ENCODE measurements at places on chromosomes 6 and 20.
A peak's percentile ranks its signal among the peaks of the same experiment; 100 is the strongest.

DNA sequence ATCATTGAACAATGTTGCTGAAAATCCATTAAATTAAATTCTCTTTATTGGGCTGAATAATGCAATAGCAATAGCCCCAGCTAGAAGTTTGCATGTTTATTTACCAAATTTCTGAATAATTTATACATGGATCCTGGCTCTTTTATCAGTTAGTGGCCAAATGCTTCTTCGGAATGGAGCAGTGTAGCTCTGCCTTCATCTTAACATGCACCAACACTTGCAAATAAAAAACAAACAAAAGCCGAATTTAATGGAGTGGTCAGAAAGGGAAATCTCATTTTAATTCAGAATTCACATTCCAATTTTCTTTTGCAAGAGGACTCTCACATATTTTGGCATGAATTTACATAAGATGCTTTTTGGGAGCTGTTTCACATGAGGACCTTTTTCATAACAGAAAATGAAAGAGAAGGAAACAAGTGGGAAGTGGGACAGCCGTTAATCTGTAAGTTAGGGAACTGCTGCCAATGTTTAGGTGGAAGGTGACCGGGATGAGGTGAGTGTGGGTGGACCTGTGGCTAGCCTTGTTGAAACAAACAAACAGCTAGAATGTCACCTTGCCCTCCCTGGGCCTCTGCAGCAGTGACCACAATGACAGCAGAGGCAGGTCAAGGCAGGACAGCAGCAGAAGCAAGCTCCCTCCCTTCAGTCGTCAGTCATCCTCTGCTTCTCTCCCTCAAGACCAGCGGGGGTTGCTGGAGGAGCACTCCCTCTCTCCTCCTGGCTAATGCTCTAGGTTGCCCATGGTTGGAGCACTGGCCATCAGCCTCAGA, 73.2 kb downstream of the INSM1 start:
- no peak for DNase-seq

DNA sequence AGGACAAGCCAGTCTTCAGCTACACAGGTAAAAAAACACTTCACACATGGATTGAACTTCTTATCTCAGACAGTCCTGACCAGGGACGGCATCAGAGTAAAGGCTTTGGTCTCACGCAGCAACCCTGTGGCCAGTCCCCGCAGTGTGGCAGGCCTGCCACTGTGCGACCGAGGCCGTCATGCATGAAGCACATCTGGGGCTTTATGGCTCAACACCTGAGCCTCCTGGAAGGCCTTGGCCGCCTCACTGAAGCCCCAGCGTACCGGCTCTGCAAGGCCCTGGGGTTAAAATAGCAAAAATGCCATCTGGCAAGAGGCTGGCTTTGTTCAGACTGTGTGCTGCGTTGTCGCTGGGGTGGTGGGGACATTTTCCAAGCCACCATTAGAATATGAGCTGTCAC, 32.8 kb downstream of the TBC1D7 start:
- no peak for DNase-seq

DNA sequence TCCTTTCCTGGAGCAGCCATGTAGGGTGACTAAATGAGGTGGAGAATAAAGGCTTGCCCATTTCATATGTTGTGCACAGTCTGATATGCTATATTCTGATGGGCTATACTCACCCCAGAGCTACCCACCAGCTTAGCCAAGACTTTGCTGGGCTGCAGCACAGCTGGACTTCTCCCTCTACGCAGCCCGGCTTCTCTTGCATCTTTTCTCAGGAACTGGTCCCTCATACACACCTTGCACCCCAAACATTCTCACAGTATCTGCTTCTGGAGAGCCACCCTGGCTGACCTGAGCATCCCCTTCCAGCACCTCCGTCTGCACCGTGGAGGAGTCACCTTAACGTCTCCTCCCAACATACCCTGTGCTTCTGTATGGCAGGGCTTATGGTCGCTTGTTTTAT, 150.8 kb upstream of the PMEPA1 start:
- DNase-seq, result no peak

DNA sequence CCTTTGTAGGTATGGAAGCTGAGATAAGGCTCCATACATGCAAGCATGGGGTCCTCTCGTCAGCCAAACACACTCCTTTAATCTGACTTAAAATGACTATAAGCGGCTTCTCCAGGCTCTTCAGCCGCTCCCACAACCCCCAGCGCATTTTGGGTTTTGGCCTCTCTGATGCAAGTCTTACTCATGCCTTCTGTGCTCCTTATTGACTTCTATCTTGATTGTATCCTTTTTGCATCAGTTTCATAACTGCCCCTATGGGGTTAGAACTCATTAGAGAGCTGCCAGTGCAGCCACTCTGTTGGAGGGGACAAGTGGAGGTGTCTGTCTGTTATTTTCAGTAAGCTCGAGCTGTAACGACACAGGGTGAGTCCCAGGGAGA, 70.1 kb upstream of the TAB2 start:
- DNase-seq, result no peak

DNA sequence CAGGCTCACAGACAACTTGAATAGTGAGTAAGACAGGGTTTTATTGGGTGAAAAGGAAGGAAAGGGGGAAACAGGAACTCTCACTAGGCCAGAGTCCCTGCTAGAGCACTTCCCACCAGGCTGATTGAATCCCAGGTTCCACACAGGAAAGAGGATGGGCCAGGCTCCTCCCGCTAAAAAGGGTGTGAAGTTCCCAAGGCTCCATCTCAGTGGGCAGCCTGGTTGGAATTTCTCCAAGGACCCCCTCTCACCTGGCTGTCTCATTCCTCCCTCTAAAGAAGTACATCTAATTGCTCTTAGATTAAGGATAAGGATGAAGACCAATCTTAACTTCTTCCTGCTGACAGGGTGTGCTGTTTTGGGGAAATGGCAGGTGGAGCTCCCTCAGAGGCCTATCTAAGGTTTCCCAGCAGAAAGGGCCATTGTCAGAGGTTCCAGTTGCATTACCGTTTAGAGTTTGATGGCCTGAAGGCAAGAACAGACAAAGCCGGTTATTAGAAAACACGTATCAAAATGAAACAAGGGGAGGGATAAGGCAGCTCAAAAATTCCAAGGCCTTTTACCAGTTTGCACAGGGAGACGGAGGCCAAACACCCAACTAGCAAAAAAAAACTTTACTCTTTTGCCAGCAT, 21.5 kb downstream of the COL19A1 start:
- DNase-seq, result no peak

DNA sequence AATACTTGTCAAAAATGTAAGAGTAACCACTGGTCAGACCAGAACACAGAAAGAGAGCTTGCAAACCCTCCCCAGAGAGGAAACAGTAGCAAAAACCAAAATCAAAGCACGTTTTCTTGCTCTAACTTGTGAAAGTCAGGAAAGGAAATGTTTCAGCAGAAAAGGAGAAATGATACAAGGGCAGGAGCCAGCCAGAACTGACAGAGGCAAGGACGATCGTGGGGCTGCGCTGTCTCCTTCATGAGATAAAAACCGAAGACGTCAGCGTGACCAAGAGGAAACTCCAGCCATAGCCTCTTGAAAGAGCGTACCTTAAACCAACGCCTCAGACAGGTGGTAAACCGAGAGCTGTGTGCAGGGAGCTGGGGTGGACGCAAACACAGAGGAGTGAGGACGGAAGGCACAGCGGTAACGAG, 27.5 kb downstream of the LAMA5 start:
- no peak for DNase-seq

GRCh38 chr20:64111841-64112641, 4.7 kb upstream of the NPBWR2 start:
- DNase-seq, result no peak

- no peak for DNase-seq
These were observed 587.3 kb upstream of the MMS22L start for GRCh38 chr6:97870273-97870672.

DNA sequence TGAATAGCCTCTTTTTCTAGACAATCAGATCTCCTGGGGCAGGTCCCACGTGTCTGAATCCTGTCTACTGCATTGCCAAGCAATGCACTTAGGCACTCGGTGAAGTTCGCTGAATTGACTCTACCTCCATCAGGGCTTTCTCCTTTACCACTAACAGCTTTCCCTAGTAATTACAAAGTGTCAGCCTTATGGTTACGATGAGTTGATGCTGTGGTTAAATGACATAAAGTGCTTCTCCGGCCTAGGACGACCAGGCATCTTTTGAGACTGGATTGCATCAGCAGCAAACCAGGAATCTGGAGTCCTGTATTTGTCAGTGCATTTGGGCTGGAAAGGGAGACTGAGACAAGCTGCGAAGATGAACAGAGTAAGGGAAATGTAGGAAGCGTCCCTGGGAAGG, 21.5 kb downstream of the NOX3 start:
- DNase-seq, result no peak

- DNase-seq, result peak; percentile 78
These were observed 178.4 kb downstream of the MRPL14 start for GRCh38 chr6:43948527-43949485.

GRCh38 chr20:46291401-46291800, 16.9 kb downstream of the CDH22 start:
- no peak for DNase-seq

DNA sequence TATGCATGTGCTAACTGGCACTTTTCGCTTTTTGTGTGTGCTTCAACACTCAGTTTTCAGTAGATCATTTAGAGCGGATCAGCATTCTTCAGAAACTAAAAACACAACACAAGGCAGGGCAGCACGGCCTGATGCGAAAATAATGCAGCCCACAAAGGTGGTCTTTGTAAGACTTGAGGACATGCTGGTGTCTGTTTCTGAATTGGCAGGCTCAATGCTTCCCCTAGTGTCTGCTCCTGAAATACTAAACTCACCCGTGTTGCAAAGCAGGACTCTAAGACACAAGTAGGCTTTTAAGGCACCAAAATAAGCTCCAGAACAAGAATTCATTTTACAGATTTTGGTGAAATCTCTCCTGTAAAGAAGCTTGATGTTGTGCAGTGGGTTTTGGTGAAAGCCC, 676.5 kb downstream of the TENT5A start:
- DNase-seq, result peak; percentile 28

DNA sequence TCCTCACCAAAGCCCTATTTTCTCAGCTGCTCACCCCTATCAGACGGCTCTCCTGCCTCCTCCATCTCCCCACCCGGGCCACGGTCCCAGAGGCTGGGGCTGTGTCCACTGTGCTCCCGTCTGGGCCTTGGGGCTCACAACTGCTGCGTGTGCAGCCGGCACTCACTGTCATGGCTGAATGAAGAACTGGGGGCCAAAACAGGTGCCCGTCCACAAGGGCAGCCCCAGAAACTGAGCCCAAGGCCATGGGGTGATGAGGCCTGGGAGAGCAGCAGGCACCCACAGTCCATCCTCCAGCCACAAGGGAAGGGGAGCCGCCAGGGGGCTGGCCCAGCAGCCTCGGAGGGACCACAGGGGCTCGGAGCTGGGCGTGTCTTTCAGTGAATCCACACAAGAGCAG, 159.5 kb downstream of the DLL1 start:
- no peak for DNase-seq

DNA sequence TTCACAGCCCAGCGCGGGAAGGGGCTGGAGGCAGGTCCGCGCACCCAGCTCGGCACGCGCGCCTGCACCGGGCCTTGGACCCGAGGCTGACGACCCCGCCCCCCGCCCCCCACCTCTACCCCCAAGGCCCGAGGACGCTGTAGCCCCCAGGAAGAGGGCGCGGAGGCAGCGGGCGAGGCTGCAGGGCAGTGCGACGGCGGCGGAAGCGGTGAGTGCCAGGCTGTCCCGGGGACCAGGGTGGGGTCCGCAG, 1.2 kb downstream of the LIME1 start:
- no peak for DNase-seq

DNA sequence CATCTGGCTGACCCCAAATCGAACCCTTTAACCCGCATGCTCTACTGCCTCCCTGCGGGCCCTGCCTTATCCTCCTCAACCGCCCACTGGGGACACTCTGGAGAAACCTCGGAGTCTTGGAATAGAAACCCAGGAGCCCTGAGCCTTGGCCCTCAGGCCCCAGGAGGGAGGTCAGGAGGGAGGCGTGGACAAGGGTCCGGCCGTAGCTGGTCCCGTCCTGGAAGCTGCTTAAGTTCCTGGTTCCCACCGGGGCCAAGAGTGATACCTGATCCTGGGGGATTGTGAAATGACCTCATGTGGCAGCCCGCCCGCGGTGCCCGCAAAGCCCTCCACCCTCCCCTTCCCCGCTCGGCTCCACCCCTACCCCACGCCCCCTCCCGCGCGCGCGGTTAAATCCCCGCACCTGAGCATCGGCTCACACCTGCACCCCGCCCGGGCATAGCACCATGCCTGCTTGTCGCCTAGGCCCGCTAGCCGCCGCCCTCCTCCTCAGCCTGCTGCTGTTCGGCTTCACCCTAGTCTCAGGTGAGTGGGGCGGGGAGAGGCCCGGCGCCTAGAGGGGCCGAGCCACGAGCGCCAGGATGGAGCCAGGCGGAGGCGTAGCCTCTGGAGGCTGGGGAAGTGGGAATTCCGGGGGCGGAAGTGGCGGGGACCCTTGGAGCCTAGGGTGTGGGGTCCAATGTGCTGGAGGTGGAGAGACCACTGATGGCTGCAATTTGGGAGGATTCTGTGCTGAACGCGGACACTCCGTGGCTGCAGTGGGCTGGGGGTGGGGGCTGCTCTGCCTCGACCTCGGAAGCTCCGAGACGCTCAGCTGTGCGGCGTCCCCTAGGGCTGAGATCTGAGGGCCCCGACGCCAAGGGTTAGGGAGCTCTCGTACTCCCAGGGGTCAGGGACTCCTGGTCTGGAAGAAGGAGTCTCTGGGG, at the start of gene WFDC2:
WFDC2 (plus strand) TSS at position 418 of the 926 bp plus-strand sequence; CDS start at position 447, 29 bp downstream.
- DNase-seq, result no peak

DNA sequence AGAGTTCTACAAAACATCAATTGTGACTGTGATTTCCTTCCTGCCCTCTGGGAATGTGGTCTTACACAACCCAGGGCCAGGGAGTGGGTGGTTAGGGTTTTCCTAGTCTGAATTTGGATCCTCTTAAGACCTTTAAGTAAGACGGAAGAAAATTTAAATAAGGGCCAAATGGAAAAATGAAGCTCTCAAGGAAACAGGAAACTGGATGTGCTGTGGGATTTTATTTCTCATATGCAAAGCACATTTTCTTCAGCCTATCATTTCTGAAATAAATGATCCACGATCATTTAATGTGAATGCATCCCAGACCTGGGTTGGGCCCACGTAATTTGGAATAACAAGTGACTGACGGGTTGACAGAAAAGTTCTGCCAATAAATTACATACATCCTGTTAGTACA, 243.6 kb downstream of the CLIC5 start:
- DNase-seq, result no peak

DNA sequence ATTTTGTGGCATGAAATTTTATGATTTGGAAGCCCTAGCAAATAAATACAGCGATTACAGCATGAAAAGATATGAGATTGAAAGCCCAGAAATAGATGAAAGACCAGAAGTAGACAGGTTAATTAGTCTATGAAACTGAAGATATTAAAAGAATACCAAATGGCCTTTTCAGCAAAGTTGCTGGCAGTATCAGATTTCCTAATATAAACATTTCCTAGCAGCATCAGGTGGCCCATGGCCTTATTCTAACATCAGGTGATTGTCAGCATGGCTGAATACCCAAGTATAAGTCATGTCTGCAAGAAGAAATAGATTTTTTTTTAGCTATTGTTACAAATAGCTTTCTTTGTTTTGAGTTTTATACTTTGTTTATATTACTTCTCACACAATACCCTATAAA, 93.2 kb downstream of the CLVS2 start:
- no peak for DNase-seq
